CD8-positive, alpha-beta T cell (primary cell): ENCODE measurements at places on chromosomes 2 and 18. TPM values are rescaled to one million over a fixed set of nuclear protein-coding genes. Genes with fewer than 3 reads are reported as not detected.
A peak's percentile ranks its signal among the peaks of the same experiment; 100 is the strongest.

DNA sequence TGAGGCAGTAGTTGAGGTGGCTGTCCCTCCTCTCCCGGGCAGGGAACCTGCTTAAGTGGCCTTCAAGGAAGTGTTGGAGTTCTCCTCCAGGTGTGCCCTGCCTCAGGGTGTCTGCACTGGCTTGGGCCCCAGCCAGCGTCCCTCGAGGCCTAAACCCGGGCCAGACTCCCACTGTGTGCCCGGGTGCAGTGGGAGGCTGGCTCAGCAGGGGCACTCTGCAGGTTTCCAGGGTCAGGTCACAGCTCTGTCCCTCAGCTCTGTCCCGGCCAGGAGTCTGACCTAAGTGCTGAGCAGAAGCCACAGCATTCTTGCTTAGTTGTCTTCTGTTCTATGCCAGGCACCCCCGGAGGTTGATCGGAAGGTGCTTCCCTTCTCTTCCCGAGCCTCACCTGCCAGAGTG, 69.0 kb upstream of the OTOS start:
- no peak for DNase-seq

DNA sequence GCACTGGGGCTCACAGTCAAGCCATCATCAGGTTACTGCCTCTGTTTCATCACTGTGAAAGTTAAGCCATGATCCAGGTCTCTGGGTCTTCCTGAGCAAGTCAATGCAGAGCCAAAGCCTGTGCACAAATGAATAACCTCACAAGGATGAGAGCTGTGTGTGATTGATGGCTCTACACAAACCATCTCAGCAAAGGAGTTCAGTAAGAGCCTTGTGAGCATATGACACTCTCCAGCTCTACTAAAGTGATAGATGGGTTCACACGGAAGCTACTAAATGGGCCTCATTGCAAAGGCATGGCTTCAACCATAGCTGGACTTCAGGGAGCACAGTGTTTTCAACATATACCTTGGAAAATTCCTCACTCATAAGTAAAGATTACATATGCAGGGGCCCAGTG, 101.5 kb downstream of the AFF3 start:
- DNase-seq, result no peak

- DNase-seq, result no peak
These were observed 537.4 kb downstream of the CPS1 start for GRCh38 chr2:211093743-211094303.

GRCh38 chr2:11901351-11902069, 155.1 kb downstream of the LPIN1 start:
- no peak for DNase-seq

CRYGD gene
- not detected for total RNA-seq

GRCh38 chr2:61969376-61969775, 63.9 kb downstream of the COMMD1 start:
- DNase-seq, result no peak

GRCh38 chr2:152594792-152595191, 122.5 kb downstream of the PRPF40A start:
- no peak for DNase-seq

DNA sequence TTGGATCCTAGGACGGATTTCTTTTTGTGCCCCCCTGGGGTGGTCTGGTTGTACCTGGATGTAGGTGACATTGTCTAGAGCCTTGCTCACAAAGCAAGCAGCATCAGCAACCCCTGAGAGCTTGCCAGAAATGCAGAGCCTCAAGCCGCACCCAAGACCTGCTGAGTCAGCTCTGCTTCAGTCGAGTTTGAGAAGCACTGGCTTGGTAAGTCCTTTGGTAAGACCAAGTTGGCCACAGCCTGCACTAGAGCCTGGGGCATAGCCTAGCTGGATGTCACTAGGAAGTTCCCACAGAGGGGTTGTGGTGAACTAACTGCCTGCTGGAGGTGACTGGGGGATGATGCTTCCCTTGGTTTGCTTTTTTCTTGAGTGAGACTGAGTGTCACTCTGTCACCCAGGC, 6.2 kb downstream of the ABCG5 start:
- no peak for DNase-seq

- DNase-seq, result no peak
These were observed 61.7 kb upstream of the MYL1 start for GRCh38 chr2:210376694-210377093.

DNA sequence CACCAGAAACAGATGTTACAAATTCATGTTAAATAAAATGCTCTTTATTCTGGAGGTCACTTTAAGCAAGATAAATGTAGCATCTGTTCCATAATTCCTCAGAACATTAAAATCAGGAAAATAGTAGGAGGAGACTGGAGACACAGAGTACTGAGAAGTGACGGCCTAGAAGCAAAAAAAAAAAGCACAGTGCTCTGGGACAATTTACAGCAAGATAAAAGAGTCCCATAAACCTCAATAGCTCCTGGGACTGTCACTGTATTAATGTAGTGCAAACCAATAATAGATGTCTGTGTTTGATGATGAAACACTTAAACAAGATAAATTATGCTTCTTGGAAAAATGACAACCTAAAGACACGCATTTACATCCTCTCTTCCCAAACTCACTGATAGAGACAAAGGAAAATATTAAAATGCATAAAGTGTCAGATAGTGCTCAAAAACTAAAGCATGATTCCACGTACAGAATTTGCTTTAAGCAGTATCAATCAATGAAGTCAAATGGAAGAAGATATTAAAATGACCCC, 338.8 kb upstream of the REG3G start:
- no peak for DNase-seq

DNA sequence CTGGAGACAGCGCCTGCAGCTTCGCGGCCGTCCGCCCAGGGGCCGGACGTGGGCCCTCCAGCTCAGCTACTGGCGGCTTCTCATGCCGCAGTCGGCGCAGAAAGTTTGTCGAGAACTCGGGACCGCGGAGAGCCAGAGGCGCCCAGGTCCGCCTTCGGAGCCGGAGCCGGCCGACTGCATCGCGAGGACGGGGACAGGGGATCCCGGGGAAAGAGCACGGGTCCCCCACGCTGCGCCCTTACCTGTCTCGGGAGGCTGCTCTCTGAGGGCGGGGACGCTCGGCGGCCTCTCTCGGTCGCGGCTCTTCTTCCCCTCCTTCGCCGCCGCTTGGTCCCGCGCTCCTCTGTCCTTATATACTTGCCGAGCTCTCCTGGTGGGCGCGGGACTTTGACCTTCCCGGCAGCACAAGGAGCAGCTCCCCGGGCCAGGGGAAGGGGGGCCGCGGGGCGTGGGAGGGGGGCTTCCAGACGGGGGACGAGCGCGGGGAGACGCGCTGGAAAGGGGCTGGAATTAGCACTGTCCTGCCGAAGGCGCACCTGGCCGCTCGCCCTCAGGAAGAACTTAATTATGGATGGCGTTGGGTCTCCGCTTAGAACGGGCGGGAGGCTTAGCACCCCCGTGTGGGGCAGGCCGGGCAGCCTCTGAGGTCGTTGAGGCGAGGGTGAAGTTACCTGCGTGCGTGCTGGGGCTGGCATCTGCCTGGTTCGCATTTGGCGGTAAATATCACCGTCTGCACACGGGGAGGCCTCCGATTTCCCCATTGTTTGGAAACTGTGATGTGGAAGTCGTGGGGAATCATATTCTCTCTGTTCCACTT, at the start of gene POMC:
POMC (minus strand) TSS at position 325 of the 817 bp plus-strand sequence. CDS start 3,808 bp downstream, outside the sequence.
- DNase-seq, result peak; percentile 45

GBX2 gene
- total RNA-seq, result not detected

GRCh38 chr2:181788897-181789555, 102.5 kb upstream of the ITPRID2 start:
- no peak for DNase-seq

GRCh38 chr2:237935740-237936452, 30.9 kb upstream of the UBE2F start:
- DNase-seq, result no peak

GRCh38 chr18:49303379-49303778, 157.1 kb downstream of the DYM start:
- DNase-seq, result no peak

HOXD13 gene
- not detected for total RNA-seq

- DNase-seq, result no peak
These were observed 120.8 kb upstream of the STK17B start for GRCh38 chr2:196291873-196292800.

DNA sequence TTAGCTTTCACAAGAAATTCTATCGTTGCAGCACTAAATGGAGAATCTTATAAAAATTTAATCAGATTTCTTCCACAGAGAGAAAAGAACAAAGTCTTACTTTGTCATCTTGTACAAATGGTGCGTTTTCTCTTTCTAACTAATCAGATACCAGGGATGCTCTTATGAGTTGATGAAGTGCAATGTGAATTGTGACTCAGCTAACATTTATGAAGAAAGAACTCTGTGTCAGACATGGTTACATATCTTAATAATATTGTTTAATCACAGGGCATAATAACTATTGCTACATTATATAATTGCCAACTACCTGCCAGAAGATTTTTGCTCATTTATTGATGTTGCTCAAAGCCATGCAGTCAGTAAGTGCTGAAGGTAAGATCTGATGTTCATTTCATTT, 465.0 kb downstream of the CCDC85A start:
- no peak for DNase-seq

IL1R1 gene
- 0.06 TPM for total RNA-seq

GRCh38 chr18:70333757-70334156, 44.9 kb downstream of the SOCS6 start:
- no peak for DNase-seq

PROM2 gene
- 0.44 TPM for total RNA-seq

- DNase-seq, result peak; percentile 14
These were observed 41.8 kb downstream of the TMEM163 start for GRCh38 chr2:134676960-134677359.

GRCh38 chr2:101355401-101356054, 31.8 kb downstream of the CREG2 start:
- no peak for DNase-seq

DNA sequence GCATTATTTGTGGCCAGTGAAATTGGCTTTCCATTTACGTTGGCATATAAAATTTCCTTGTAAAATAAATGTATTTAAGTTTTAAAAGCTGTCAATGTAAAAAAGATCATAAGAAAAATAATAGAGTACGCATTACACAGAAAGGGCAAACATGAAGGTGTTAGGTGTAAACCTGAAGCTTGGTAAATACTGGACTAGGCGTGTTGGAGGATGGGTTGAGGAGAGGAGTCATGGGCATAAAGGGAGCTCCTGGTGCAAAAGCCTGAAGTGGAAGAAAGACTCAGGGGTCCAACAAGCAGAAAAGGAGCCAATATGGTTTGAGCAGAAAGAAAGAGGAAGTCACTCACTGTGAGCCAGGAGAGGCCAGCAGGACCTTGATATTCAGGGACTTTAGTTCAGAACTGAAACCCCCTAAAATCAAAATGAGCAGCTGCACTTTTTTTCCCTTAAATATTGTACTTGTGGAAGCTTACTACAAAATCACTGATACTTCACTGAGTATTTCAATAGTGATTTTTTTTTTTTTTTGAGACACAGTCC, 24.4 kb downstream of the SP5 start:
- DNase-seq, result no peak

GRCh38 chr2:149747456-149747855, 159.9 kb upstream of the MMADHC start:
- no peak for DNase-seq

GRCh38 chr2:158637357-158637756, 157.8 kb upstream of the DAPL1 start:
- DNase-seq, result no peak

MYCN gene
- total RNA-seq, result not detected

DNA sequence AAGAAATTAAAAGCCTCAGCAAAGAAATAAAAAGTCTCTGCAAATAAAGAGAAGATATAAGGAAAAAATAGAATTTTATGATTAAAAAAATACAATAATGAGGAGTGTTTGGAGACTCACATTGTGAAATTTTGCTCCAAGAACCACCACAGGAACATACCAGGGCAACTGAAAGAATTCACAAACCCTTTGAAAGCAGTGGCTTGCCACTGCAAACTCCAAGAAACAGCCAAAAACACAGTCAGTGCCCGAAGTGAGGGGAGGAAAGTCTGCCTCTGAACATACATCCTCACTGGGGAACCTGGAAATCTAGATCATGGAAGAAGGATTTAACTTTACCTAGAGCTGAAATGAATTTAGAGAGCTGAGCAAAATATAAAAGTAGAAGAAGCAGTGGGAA, 33.1 kb downstream of the EVA1A start:
- no peak for DNase-seq

- DNase-seq, result peak; percentile 73
These were observed 779 bp downstream of the PTPRN start for GRCh38 chr2:219308142-219309101.

CCDC74B gene
- total RNA-seq, result 0.27 TPM

DNA sequence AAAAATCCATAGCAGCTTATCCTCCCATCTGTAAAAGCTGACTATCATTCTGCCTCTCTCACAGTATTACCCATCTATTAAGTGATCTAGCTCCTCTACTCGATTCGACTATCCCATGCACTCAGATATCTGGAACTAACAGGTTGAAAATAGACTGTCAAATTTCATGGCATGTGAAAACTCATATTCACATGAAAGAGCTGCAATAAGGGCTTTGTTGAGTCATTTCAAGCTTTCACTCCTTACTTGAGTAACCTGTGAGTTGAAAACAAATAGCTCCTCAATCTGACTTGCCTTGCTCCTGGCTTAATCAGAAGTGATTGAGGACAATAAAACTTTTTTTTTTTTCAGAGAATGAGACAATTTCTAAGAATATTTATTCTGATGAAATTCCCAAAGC, 192.4 kb upstream of the ERBB4 start:
- no peak for DNase-seq

CXCR1 gene
- not detected for total RNA-seq

- DNase-seq, result peak; percentile 9
These were observed 71.9 kb upstream of the KLHL29 start for GRCh38 chr2:23312996-23313606.

TRIM54 gene
- not detected for total RNA-seq
